ENCODE measurements at places on chromosomes 1 and 21. TPM values are rescaled to one million over a fixed set of nuclear protein-coding genes. Genes with fewer than 3 reads are reported as not detected.

The NBPF4 gene
- polyA plus RNA-seq = not detected

The MROH7 gene
- polyA plus RNA-seq = 5.9 TPM

The DVL1 gene
- polyA plus RNA-seq = 54.3 TPM

The AMY2B gene
- polyA plus RNA-seq = 16.0 TPM

Measured in hindlimb muscle (tissue), 1 donor.